ENCODE measurements at places on chromosomes 3 and 15.

DNA sequence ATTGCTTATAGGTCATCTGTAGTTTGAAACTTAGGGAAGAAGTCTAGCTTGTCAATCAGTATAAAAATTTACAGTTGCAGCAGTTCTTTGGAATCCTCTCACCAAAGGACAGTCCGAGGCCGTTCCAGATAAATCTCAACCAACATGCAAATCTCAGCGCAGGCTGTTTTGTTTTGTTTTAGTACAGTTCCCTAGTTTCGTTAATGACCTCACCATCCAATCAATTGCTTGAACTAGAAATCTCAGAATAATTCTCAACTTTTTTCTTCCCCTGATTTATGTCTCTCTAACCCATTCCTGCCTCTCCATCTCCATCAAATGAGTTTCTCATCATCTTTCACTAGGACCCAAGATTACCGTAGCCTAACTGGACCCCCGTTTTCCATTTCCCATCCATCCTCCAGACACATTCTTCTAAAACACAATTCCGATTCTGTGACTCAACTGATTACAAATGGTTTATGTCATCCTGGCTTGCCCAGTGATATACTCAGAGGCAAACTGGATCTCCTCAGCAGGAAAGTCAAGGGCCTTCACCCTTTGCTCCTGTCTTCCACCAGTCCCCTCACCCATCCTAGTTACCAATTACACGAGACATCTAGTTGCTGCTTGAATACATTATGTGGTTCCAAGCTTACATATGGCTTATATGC is 1.3 kb downstream of the SMCO1 start:
- no peak for DNase-seq

DNA sequence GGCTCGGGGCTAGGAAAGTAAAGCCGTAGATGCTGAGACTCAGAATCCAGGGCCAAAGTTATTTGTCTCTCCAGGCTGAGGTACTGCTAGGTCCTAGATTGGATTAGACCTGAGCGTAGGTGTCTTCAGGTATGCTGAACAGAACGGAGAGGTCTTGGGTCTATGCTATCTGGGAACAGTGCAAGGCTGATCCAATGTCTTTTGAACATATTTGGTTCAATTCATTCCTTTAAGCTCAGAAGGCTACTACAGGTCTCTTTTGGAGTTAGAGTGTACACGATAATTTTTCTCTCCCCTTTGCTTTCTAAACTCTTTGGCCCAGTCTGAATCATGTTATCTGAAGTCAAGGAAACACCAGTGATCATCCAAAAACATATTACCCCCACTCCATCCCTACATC is 137.5 kb upstream of the TBL1XR1 start:
- DNase-seq: no peak

- DNase-seq: no peak
Observed at GRCh38 chr3:151113343-151113742, 27.9 kb downstream of the MED12L start.

DNA sequence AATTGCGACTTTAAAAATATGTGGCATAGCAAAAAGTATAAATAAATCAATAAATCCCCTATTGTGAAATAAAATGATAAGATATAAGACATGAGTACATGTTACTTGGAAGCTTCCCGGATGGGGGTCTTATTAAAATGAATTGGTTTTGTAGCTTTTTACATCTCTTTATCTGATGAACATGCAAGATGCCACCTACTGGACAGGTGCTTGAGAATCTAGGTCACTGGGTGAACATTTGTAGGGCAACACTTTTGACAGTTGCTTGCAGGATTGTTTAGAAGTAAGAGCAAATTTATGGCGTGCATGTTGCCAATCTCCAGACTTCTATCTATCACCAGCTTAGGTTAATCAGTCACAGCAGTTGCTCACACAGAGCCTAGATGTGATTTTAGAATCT is 362.7 kb upstream of the SUCLG2 start:
- no peak for DNase-seq

GRCh38 chr3:195543500-195544229 is 540 bp upstream of the PPP1R2 start:
- no peak for DNase-seq

- DNase-seq: no peak
Observed at GRCh38 chr3:186004209-186004608, 66.4 kb upstream of the TRA2B start.
